Metanephros (tissue), 2 donors: ENCODE measurements at places on chromosomes 1 and 21. TPM values are rescaled to one million over a fixed set of nuclear protein-coding genes. Genes with fewer than 3 reads are reported as not detected.

The CFHR3 gene
- 0.23 TPM for total RNA-seq

The HSD11B1 gene
- 0.12 TPM for total RNA-seq

The HTR1D gene
- total RNA-seq: 0.12 TPM

The PAQR6 gene
- total RNA-seq: 1.9 TPM

The NR5A2 gene
- 2.2 TPM for total RNA-seq

The TCP10L gene
- total RNA-seq: 2.4 TPM

The CNKSR1 gene
- 7.6 TPM for total RNA-seq
